ENCODE measurements at places on chromosomes 12 and 14.

DNA sequence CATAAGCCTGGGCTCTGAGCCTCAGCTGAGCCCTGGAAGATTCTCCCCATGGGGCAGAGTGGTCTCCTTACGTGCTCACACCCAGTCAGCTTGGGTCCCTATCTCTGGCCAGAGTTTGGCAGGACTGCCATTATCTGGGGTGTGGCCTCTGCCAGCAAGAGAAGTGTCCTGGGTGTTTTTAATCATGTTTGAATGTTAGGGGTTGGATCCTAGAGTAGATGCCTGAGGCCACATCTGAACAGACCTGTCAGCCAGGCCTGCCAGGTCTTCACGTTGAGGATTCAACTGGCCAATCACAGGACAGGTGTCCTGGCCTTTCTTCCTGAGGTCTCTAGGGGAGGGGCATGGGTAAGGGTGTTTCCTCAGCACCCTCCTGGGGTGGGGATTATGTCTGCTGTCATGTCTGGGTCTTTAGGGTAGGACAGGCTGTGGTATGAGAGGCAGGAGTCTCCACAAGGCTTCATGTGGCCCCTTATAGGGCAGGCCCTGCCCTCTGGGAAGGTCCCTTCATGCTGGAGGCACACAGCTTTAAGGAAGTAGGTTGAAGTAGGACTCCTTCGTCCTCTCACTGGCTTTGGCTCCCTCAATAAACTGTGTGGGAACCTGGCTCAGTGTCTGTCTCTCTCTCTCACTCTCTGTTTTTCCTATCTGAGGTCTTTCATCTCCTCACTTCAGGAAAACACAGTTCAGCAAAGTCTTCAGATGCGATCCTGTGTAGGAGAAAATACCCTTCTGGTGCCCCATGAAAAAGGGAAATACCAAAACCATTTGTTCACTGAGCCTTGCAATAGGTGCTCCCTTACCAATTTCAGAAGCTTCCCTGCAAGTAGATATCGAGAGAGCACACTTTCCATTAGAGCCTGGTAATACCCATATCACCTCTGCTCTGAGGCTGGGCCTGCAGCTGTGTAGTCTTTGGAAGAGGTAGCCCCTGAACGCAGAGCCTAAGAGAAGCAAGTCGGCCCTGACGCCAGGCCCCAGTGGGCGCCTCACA, 6.7 kb upstream of the FITM1 start:
- DNase-seq = no peak

DNA sequence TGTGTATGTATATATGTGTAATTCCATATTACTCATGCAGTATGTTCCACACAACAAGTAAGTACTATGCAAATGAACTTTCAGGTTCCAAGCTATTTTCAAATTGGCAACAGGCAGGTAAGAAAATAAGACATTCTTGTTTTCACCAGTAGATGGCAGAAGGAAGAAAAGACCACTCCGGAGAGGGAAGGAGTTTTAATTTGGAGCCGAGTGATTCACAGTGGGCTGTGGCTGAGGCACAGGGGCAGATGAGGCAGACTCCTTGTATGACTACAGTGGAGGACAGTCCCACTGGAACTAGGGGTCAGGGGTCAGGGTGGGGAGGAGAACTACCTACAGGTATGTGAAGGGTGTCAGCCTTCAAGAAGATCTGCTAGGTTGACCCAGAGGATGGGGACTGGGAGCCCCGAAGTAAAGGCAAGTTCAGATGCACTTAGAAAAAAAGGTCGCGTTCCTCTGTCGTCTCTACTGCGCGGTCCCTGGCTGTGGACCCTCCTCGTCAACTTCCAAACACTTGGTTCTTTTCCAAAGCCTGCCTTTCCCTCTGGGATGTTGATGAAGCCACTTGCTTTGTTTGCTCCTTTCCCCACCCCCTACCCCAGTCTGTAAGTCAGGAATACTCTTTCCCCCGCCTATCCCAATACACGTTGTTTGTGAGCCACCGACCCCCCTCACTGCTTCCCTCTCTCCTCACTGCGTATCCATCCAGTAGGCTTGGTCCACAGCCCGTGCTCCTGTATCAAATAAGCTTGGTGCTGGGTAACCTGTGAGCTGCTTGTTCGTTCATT, 24.1 kb downstream of the DDX47 start:
- peak; percentile 18 for DNase-seq

- no peak for DNase-seq
These were observed 22.2 kb upstream of the PLEKHG3 start for GRCh38 chr14:64681796-64682710.

DNA sequence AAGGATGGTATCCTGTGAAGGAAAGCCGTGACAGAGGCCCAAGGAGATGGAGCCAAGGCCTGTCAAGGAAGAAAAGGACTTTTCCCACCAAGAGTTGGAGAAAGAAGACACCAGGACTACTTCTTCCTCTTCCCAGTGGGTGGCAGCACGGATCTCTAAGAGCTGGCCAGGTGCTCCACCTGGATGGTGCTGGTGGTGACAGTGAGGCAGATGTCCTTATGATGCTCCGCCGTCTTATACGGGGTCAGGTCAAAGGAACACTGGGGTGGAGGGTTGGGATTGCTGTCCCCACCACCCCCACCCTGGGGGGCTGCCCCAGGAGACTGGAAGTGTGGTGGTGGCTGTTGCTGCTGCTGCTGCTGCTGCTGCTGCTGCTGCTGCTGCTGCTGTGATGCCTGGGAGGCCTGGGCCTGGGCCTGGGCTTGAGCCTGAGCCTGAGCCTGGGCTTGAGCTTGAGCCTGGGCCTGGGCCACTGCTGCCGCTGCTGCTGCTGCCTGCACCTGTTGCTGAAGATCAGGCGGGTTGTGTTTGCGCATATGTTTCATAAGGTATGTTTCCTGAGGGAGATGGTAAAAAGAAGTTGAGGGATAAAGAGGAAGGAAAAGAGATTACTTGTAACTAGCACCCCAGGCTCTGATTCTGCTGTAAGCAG, 4.8 kb upstream of the ING4 start:
- DNase-seq = no peak

Data from activated CD8-positive, alpha-beta memory T cell treated with anti-CD3 and anti-CD28 coated beads for 4 hours (primary cell).